Substantia nigra (tissue), 51 donors: ENCODE measurements at places on chromosomes 1 and 21.

GRCh38 chr1:179938752-179939151, 15.9 kb upstream of the CEP350 start:
- no peak for DNase-seq

GRCh38 chr1:6762060-6762459, 23.2 kb upstream of the CAMTA1 start:
- DNase-seq = no peak

GRCh38 chr1:50346621-50347020, 76.6 kb downstream of the DMRTA2 start:
- no peak for DNase-seq

DNA sequence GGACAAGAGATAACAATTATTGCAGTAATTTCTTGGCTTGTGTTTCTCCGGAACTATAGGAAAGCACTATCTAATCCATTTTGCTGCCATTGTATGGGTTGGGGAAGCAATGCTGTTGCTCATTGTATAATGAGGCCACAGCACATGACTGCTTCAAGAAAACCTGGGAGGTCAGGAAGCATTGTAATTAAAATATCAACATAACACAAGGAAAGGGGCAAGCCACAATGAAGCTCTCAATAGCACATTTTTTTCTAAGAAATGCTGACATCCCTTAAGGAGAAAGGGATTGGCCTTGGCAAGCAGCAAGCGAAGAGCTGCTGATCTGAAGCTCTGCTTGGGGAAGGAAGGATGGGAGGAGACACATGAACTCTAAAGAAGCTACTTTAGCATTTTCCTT, 44.0 kb downstream of the PLPP3 start:
- no peak for DNase-seq

- DNase-seq = no peak
Observed at GRCh38 chr1:233668725-233669294, 54.9 kb downstream of the KCNK1 start.

DNA sequence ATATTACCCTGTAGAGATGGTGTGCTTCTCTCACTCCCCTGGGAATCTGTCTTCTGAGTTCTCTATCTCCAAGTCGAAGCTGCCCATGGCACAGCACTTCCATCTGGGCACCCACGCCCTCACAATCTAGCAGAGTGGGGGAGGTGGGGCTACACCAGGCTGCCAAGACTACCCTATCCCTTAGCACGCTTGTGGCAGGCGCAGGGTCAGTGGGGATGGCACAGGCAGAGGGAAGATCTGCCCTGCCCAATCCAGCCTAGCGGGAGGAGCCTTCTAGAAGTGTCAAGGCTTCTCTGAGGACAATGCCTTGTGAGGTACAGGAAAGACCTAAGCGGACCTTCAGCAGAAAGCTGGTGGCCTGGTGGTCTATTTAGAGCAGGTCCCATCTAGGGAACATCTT, 49.1 kb downstream of the DMAP1 start:
- no peak for DNase-seq

DNA sequence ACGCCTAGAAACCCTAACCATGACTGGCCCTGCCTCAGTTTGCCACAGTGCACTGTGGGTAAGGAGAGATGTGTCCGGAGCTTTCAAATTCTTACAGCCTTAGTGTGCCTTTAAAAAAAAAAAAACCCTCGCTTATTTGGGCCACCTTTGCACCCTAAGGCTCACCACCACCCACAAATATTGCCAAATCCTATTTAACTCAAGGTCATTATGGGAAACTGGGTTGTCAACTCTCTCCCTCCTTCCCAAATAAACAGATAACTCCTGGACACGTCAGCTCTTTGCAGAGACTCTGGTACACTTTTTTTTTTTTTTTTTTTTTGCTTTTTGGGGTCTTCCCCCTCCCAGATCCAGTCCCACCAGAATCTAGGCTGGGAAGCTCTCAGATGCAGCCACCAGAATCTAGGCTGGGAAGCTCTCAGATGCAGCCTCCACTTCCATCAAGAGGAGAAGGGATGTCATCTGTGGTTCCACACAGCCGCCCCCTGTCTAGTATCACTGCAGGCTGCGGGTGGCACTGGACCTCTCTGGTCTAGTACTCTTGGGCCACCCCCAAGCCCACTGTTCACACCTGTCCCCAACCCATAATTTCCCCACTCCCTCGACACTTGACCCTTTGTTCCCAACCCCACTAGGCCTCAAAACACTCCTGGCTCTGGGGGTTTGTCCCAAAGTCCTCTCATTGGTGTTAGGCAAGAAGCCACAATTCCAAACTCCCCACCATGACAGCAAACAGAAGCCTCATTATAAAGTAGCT, 3.4 kb downstream of the DHRS3 start:
- DNase-seq = no peak

DNA sequence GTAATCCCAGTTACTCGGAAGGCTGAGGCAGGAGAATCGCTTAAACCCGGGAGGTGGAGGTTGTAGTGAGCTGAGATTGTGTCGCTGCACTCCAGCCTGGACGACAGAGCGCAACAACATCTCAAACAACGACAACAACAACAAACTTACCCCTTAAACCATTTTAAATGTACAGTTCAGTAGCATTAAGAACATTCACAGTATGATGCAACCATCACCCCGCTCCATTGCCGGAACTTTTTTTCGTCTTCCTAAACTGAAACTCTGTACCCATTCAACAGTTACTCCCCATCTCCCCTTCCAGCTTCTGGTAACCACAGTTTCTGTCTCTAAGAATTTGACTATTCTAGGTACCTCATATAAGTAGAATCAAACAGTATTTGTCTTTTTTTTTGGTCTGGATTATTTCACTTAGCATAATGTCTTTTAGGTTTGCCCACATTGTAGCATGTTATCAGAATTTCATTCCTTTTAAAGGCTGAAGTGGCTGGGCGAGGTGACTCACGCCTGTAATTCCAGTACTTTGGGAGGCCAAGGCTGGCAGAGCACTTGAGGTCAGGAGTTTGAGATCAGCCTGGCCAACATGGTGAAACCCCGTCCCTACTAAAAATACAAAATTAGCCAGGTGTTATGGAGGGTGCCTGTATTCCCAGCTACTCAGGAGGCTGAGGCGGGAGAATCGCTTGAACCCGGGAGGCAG, 19.6 kb downstream of the CA6 start:
- no peak for DNase-seq

DNA sequence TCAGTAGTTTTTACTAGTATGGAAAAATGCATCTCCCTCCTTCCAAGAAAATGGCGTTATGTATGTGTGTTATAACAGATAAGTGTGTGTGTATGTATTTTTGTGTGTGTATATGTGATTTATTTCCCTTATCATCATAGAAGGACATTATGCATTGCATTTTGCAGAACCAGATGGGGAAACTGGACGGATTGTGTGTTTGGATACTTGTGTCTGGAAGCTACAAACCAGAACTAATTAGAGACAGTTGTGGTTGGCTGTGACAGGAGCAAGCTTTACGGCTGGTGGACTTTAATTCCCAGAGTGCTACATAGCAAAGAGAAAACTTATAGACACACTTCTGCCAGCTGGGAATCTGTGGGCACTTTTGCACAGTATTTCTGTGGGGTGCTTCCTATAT, 162.5 kb downstream of the RWDD3 start:
- no peak for DNase-seq

GRCh38 chr1:147077936-147078605, 94.2 kb downstream of the PRKAB2 start:
- DNase-seq = no peak

- DNase-seq = no peak
Observed at GRCh38 chr1:78377356-78377928, 113.3 kb upstream of the PTGFR start.

DNA sequence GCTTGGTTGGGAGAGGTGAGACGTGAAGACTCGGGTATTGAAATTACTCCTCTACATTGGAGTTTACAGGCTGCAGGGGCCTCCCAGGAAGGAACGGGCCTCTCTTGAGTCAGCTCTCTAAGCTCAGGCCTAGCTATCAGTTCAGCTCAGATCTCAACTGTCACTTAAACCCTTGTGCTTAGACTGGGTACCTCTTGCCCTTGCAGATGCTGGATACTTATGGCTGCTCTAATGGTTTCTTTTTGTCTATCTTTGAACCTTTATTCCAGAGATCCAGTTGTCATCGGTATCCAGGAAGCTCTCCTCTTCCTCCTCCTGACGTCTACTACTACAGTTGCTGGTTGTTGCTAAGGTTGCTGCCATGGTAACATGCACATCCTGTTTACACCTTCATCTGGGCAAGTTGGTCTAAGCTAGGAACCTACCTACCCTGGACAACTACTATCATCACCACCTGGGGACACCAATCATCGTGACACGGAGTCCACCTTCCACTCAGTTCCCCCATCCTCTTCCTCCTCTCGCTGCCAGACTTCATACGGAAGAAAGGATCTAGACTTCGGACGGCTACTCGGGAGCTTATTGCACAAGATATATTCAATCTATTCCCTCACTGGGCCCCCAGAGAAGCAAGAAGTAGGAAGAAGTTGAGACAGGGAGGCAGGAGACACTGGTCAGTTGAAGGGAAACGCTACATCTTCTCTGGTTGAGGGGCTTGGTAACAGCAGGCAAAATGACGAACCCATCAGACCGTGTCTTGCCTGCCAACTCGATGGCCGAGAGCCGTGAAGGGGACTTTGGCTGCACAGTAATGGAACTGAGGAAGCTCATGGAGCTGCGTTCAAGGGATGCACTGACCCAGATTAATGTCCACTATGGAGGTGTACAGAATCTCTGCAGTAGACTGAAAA, 56.1 kb downstream of the ATP2B4 start:
- DNase-seq = no peak

DNA sequence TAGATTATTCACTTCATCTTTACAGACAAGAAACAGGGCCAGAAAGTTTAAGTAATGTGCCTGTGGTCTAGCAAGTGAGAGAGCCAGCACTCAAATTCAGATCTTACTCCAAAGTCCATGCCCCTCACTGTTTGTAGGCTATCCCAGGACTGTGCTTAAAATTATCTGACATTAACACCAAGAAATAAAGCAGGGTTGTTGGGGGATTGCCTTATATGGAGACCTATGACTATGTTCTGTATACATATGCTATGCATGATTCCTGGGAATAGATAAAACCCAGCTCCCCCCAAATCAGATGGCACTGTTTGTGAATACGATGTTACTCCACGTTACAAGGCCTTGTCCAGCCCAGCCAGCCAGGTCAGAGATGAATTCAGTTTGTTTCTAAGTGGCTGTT, 131.6 kb upstream of the HOOK1 start:
- no peak for DNase-seq

DNA sequence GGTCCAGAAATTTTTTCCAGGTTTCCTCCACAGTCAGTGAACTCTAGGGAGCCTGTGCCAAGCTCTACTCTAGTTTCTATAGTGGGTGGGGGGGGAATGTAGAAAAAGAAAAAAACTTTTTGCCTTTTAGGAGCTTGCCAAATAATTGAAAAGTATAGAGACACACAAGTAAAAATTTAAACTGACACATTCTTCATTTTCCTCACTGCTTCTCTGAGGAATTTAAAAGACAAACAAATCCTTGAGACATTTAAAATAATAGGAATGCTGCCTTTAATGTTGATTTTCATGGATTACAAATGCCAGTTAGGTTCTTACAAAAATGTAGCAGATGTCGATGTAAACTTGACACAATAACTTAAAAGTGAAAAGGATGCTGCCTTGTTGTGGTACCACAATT, 241.9 kb downstream of the DNM3 start:
- DNase-seq = no peak

DNA sequence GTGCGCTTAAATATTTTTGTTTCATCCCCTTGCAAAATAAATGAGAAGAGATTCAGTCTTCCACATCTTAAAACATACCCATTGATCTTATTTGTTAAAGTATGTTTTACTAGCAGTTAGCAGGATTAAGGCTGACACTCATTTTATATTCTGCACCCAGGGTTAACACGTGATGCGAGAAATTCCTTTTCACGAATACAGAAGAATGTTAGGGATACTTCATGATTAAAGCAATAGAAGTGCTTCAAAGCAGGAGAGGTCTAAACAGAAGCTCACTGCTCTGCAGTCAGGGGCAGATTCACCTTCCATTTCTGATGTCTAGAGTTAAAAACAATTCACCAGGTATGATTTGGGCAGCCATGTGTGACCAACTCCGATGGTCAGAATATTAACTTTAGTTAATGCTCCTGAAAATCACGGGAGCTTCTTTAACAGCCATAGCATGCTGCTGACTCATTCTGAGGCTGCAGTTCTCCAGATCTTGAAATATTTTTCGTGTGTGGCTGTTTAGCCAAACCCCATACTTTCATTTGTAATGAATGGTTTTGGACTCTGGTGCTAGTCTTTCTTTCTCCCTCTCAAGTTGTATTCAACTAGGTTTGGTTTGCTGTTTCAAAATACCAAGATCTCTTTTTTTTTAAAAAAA, 19.7 kb downstream of the BCAR3 start:
- DNase-seq = no peak
